ENCODE measurements at places on chromosomes 2 and 18. TPM values are rescaled to one million over a fixed set of nuclear protein-coding genes. Genes with fewer than 3 reads are reported as not detected.

Gene ZNF407
- polyA plus RNA-seq, result 3.8 TPM

Gene ABHD1
- polyA plus RNA-seq, result not detected

Gene POTEJ
- not detected for polyA plus RNA-seq

GRCh38 chr2:28626891-28627421 lies 124.7 kb upstream of the PPP1CB start:
- DNase-seq, result no peak

DNA sequence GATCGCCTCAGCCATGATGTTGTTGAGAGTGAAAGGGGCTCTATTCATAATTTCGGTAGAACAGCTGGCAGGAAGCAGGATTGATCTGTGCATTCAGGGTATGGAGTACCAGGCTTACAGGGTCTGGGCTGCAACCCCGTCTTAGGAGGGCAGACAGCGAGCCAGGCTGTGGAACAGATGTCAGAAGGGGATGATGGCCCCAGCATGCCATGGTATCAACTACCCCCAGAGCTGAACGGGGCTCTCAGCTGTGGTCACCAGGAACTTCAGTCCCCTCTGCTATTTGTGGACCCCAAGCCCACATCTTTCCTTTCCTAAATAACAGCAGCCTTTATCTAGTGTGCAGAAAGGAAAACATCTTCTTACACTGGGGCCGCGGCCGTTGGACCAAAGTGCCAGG lies 422.2 kb upstream of the SALL3 start:
- DNase-seq, result no peak

DNA sequence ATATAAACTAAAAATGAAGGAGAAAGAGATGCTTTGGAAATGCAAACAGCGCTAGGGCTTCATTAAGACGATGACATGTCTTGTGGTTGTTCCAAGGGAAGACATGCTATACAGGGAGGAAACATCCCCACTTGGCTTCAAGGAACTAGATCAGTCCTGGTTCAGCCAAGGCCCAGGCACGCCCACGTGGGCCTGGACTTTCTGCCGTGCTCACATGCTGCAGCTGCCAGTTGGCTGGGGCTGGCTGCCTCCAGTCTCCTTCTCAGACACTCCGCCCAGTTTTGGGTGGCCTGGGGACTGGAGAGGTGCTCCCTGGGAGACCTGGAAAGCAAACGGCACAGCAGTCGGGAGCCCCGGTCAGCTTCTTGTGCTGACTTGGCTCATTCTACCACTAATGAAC lies 109.6 kb downstream of the GLI2 start:
- DNase-seq, result no peak

GRCh38 chr2:56613920-56614319 lies 430.1 kb downstream of the CCDC85A start:
- DNase-seq, result no peak

Gene LOXHD1
- not detected for polyA plus RNA-seq

Gene PAX3
- not detected for polyA plus RNA-seq

- no peak for DNase-seq
These were observed 131.4 kb downstream of the ZNF385B start for GRCh38 chr2:179729966-179730365.

DNA sequence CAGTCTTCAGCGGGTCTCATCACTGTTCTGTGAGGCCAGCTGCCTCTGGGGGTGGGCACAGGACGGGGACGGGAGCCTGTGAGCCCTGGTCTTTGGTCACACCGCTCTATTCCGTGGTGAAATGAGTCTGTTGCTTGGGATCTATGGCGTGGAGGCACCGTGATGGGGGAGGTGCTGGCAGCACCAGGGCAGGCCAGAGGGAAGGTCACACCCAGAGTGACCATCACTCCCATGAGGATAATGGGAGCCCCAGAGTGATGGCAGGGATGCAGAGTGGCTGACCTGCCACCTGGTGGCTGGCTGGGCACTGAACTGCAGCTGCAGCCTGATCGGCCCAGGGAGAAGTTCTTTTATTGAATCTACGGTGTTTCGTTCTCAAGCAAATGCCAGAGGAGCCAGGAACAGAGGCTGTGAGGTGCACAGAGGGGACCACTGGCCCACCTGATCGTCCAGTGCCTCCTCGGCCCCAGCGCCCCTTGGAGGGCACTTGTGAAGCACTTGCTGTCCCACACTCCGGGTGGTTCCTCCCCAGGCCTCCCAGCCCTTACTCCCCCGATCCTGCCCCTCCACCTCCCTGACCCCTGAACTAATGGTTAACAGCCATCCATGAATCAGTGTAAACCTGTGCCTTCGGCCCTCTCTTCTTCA lies 17.9 kb downstream of the KCNIP3 start:
- DNase-seq, result no peak

Gene FAM110C
- polyA plus RNA-seq, result 26.3 TPM

- no peak for DNase-seq
These were observed 40.0 kb upstream of the FOSL2 start for GRCh38 chr2:28352610-28353195.

Gene C2orf15
- 0.48 TPM for polyA plus RNA-seq

DNA sequence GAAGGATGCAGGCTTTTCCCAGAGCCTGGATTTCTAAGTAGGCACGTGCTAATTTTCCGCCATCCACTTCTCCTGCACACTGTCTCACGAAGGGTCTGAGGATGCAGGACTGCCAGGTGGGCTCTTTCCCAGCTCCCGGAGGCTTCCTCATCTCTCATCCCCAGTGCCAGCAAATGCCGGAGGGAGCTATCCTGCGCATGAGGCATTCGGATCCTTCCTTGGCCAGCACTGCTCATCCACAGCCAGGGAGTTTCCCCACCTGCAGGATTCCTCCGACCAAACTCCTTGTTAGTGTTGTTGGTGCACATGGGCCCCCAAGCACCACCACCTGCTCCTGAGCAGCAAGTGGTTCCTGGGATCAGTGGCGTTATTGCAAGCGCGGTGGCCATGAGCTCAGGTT lies 5.0 kb downstream of the CNDP1 start:
- no peak for DNase-seq

DNA sequence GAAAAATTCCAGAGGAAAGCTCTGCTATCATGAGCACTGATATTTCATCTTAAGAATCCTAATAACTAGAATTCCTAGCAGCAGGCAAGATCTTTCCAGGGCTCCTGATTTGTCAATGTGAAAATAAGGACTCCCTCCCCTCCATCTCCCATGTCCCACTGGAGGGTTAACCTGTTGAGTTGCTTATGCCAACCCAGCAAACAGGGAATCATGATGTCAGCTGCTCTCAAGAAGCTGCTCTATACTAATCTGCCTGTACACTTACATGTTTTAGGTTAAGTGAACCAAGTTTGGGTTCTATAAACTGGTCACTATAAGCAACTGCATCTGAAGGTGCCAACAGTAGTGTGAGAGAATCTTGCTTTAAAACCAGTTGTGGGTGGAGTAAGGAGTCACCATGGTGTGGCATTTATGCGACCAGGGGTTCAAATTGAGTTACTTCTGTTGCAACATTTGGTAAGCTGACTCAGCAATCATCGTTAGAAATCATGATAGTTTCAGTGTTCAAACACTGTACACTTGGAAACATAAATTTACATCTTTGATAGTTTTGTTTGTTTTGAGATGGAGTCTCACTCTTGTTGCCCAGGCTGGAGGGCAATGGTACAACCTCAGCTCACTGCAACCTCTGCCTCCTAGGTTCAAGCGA lies 53.4 kb downstream of the STK25 start:
- DNase-seq, result no peak

DNA sequence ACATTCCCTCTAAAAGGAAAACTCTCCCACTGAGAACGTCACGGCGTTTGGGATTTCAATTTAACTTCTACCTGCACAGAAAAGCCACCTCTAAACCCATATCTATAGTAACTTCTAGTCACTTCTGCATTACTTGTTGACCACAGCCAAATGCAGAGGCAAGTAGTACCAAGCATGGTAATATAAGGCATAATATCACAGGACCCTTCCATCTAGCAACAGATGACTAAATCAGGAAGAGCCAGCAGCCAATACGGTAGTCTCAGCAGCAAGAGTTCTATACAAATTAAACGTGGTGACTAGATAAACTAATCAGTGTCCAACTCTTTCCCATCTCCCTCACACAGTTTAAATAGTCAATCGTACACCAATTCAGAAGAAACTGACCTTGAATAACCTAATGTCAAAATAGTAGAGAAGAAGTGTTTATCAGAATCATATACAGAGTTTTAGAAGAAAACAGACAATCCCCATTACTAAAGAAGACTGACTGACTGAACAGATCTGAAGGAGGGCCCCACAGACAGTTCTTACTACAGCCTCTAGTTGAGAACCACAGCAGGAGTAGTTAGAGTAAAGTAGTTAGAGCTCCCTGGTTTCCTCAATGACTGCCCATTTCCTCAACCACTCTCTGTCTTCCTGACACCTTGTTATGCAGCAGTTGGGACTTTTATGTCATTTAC lies 30.0 kb downstream of the MEMO1 start:
- DNase-seq, result no peak

- no peak for DNase-seq
These were observed 33.9 kb upstream of the TSPYL6 start for GRCh38 chr2:54289917-54290316.

DNA sequence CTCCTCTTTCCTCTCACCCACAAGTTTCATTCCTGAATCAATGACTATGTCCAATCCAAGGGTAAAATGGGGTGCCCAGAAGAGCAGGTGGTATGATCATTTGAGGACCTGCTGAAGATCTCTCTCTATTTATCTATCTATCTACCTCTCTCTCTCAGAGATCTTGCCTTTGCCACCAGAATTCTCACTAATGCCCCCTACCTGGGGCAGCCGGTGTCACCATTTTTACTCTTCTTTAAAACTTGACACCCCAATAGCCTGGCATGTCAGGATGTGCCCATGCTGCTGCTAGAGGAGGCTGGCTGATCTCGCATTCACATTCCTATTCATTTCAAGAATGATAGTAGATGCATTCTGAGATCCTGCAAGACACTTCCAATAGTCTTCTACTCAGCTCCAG lies 24.3 kb upstream of the RPIA start:
- no peak for DNase-seq

Gene DPP4
- 1.3 TPM for polyA plus RNA-seq

Gene GAL3ST2
- polyA plus RNA-seq, result not detected

Gene PTPRN
- not detected for polyA plus RNA-seq

Gene TBR1
- polyA plus RNA-seq, result not detected

- DNase-seq, result no peak
These were observed 1521.5 kb upstream of the ZEB2 start for GRCh38 chr2:146041274-146041910.

Data from keratinocyte (primary cell).